HT-29 (cell line): ENCODE measurements at places on chromosomes 5 and 9. TPM values are rescaled to one million over a fixed set of nuclear protein-coding genes. Genes with fewer than 3 reads are reported as not detected.

CDC14B gene
- 7.9 and 11.7 TPM in 2 replicates for total RNA-seq

SPATA31E1 gene
- total RNA-seq, result not detected in 2 replicates

AFAP1L1 gene
- total RNA-seq, result 0.05 TPM in 1 of 2 replicates, not detected in the other

DNA sequence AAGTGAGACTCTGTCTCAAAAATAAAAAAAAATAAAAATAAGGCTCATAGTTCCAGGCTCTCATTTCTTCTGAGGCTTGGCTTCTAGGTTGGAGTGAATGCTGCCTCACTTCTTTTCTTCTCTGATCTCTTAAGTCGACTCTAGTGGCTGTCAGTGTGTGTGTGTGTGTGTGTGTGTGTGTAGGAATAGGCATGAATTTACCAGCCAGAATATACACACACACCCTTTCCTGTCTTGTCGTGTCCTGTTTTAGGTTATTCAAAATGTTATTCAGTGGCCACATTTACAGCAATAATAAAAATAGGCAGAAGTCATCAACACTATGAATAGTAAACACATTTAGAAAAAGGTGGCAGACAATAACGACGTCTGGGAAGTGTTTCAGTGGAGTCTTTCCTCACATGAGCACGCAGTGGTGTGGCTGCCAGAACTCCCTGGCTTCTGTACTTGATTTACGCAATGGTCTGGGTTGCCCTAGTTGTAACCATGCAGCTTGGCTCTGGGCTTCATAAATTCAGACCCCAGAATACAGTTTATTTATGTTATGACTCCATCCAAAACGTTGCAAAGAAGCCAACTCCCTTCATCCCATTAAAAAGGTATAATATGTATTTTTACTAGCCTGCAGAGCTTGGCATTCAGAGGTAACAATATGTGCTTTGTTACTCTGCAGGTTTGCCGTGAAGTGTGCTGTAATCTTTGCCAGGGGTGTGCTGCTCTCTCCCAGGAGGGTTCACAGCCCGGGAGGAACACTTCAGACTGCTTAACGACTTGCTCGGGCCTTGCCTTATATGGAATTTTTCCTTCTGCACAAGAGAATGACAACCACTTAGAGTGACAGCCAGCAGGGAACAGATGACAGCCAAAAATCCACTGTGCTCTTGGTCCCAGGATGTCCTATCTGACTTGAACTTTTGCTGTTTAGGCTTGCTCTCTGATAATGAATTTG lies 34.4 kb upstream of the PALM2AKAP2 start:
- no peak for DNase-seq

DNA sequence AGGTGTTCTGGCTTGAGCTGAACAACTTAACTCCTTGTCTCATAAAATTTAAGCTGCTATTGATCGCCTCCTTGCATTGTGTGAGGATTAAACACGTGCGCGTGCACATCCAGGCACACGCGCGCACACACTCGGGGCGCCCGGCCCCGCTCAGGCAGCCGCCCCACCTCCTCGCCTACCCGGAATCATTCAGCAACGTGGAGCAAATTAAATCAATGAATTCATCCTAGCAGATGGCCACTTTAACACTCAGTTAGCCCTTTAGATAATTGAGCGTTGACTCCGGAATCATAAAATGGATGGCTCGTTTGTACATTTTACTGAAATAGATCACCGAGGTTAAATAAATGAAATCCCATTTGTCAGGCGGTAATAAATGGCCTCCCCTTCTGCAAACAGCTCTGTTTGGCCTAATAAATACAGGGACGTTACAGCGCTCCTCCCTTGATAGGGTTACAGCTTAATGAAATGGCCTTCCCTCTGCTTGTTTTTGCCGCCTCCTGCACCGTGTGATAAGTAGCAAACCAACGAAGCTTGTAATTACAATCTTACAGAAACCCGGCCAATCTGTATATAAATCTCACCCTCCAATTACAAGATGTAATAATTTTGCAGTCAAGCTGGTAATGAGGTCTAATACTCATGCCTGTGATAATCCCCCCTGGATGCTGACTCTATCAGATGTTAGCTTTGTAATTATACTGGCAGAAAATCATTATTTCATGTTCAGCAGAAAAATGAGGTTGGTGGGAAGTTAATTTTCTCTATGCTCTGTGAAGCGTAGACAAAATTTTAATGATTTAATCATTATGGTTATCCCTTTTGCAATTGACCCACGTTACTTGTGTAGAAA lies 229.7 kb upstream of the IRX4 start:
- no peak for DNase-seq

GRCh38 chr5:150340614-150341255 lies 16.8 kb upstream of the TCOF1 start:
- DNase-seq, result no peak

DNA sequence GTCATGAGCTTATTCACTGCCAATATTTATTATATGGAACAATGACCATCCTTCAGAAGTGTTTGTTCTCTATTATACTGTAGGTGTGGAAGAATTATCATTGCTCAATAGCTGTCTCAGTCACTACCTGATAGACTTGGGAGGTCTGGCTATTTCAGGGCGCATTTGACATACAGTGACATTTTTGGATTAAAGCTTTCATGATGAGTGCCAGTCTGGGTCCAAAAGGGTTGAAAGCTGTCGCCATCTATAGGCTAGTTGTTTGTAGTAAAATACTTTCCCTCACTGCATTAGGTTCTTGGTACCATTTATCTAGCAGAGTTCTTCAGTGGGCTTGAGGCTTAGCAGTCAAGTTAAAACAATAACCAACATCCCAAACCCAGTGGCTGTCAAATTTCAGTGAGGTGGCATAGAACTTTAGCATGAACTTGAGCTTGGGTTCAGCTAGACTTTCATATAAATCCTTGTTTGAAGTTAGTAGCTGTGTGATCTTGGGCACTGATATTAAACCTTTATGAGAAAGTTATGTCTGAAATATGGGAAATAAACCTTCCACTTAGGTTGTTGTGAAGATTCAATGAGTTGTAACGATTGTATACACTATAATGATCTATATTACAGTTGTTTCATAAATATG lies 110.5 kb upstream of the CDKN2B start:
- peak; percentile 68 for DNase-seq

GRCh38 chr9:109542922-109543321 lies 44.8 kb upstream of the PTPN3 start:
- DNase-seq, result no peak

DNA sequence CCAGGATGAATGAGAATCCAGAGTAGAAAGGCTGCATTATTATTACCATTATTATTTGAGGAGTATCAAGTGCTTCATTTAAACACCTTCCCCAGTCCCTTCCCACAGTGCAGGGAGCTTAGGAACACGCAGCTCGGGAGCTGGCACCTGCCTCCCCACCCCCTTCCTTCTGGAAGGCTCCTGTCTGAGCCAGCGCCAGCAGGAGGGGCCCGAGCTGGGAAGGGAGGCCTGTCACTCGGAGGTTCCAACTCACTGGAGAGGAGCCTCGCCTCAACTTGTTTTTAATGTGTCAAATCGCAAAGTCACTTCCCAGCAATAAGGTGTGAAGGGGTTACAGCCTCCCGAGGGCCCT lies 156.4 kb upstream of the IRX4 start:
- no peak for DNase-seq
